GM13977 (cell line): ENCODE measurements at places on chromosomes 4 and X.

- DNase-seq, result peak; percentile 94
Observed at GRCh38 chr4:139082750-139083606, 67.4 kb downstream of the NOCT start.

GRCh38 chr4:16959305-16959704 lies 60.9 kb upstream of the LDB2 start:
- no peak for DNase-seq

GRCh38 chr4:122652379-122652778 lies 31.5 kb upstream of the IL21 start:
- peak; percentile 45 for DNase-seq

DNA sequence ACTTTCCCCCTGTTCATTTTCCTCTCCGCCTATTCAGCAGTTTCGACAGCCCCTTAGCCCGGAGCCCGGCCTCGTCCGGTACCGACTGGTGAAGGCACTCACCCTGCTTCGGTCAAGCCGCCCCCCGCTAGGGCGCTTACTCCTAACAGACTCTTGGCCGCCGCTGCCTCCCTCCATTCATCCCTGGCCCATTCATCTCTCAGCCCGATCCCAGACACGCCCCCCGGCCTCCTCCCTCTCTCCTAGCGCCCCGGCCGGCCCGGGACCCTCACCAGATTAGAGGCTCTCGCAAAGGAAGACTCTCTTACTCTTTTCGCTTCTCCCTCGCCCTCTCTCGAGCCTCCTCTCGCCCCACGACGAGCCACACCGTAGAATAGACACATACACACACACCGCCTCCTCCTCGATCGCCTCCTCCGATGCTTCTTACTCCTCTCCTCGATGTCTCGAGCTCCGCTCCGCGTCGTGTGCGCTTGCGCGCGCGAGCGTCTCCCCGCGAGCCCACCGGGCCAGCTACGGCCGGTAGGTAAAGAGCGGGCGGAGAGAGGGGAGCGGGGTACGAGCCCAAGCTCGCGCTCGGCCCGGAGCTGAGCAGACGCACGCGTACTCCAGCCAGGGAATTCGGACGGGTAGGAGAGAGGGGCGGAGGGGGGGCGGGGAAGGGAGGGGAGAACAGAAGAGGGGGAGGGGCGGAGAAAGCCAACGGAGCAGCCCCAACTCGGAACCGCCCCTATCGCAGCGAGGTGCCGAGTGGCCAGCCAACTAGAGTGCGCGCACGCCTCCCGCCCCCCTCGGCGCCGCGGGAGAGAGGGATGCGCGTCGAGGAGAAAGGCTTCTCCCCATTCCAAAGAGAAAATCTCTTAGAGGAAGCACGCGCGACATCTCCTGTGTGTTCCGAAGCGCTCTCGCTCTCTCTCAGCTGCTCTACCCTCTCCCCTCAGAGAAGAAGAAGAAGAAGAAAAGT lies at the start of gene WNK3:
TSS of gene WNK3 (minus strand) at position 633 of the 964 bp plus-strand sequence.
- DNase-seq, result no peak

DNA sequence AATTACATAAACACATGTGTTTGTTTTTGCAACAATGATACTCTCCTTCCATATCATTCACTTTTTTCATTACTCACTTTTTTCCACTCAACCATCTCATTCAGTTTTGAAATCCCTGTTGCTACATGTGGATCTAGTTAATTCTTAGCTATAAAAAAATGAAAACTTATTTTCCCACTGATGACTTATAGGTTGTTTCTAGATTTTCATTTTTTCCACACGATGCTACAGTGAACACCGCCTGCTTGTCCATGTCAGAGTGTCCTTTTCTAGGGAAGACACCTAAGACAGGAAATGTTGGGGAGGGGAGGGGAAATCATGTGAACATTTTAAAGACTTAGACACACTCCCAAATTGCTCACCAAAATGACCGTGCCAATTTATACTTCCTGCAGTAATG lies 70.2 kb downstream of the SUPT20HL2 start:
- no peak for DNase-seq

DNA sequence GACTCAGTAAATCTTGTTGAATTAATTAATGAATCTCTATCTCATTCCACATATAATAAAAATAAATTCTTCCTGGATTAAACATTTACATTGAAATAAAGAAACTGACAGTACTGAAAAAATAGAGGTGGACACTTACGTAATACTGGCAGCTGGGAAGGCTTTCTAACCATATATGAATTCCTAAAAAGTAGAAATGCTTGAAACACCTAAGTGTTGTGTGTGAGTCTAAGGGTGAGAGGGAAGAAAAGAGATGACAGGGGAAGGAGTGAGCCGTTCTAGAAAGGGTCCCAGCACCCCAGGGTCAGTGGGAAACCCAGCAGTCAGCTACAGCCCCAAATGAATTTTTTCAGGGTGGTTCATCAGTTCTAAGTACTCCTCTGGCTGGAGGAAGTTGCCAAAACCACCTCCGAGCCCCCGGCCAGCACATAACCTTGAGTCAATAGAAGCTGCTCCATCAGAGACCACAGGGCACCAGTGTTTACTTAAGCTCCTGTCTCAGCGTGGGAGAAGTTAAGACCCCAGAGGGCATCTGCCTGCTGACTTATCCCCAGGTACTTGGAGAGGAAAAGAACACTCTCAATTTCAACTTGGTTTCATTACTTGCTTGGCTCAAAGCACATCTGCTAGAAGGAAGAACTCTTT lies 18.3 kb downstream of the GAB3 start:
- DNase-seq, result no peak

- DNase-seq, result no peak
Observed at GRCh38 chr4:99067617-99068016, 21.0 kb downstream of the ADH5 start.

- no peak for DNase-seq
Observed at GRCh38 chrX:150084496-150085229, 146.4 kb upstream of the EOLA2 start.

DNA sequence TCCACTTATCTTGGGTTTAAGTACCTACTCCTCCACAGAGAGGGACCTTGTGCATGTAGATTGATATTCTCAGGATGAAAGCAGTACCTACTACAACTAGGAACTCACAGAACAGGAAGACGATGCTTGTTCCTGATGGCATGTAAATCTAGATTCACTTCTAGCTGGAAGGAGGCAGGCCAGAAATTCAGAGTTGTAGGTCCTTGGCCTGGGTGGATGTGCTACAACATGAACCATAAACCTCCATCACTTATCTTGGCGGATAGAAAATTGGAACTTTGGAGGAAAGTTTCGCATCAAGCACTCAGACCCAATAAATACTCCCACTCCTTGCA lies 9.3 kb upstream of the SMIM20 start:
- DNase-seq, result no peak

DNA sequence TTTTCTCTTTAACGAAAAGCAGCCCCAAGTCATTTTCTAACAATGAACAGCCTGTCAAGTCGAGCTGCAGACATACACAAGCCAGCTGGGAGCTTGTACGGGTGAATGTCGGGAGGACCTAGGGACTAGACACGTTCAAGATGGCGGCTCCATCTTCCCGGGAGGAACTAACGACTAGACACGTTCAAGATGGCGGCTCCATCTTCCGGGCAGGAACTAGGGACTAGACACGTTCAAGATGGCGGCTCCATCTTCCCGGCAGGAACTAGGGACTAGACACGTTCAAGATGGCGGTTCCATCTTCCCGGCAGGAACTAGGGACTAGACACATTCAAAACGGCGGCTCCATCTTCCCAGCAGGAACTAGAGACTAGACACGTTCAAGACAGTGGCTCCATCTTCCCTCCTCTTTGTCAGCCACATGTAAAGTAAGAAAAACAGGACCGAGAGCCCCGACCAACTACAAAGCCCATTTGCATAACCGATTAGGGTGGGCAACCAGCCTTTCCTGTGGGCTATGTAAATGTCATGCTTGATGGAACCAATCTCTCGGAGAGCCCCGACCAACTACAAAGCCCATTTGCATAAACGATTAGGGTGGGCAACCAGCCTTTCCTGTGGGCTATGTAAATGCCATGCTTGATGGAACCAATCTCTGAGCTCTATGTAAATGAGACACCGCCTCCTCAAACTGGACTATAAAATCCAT lies 175.5 kb downstream of the DHRSX start:
- DNase-seq, result peak; percentile 39

DNA sequence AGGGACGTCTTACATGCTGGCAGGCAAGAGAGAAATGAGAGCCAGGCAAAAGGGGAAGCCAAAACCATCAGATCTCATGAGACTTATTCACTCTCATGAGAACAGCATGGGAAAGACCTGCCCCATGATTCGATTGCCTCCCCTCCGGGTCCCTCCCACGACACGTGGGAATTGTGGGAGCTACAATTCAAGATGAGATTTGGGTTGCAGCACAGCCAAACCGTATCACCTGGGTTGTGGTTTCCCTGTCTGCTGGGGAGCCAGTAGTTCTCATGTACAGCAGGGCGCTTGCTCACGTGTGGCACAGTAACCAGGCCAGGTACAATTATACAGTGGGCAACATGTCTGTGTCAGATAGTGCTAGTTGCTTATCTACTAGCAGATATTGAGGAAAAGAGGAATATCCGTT lies 11.1 kb upstream of the RS1 start:
- DNase-seq, result no peak

DNA sequence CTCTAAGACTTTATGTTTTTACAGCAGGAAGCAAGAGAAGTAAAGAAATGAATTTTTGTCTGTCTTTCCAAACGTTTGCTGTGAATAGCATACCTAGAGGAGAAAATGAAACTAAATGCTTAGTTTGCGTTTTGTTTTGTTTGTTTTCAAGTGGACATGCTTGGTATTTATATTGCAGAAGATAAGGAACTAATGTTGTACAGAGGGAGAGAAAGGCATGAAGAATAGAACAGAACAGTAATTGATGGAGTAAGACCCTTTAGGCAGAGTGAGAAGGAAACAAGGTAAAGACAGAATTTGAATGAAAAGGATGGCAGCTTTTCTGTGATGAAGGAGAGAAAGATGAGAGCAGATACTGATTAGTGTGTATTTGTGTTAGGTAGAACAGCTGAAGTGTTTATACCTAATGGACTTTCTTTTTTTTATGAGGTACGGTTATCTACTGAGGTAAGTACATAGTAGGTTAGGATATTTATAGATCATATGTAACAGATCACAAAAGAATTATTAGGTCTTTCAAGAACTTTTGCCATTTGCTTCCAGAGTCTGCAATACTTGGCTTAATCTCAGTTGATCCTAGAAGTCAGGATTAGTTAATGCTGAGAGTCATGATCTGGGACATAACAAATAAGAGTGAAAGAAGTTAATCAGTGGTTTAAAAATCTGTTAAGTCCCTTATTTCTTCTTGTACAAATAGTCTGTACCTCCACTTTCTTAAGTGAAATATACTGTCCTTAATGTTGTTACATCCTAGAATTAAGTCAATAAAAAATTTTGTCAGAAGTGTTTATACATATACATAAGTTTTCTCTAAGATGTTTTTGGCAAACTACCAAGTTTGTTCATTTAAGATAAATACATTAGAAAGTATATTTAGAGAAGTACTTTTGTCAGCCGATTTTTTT lies 36.8 kb downstream of the FABP2 start:
- DNase-seq, result no peak

GRCh38 chr4:163833669-163834068 lies 339.2 kb downstream of the TMA16 start:
- DNase-seq, result no peak

GRCh38 chr4:184265546-184266351 lies 48.1 kb upstream of the ENPP6 start:
- DNase-seq, result no peak
